WERI-Rb-1 (cell line): ENCODE measurements at places on chromosomes 5 and 9.

DNA sequence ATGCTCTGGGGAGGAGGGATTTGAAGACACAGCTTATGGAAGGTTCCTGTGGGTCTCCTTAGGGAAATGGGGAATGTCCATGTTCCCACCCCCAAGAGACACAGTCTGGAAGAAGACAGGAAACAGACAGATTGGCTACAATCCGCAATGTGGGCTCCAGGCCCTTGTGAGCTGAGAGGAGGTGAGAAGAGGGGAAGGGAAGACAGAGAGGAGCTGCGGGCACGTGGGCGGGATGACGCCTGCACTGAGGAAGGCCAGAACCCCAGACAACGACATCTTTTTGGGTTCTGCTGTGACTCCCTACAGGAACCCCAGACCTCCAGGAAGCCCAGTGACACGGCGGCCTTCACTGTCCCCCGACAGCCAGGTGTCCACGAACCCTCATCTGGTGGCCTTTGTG lies 29.9 kb upstream of the NKD2 start:
- DNase-seq = no peak

DNA sequence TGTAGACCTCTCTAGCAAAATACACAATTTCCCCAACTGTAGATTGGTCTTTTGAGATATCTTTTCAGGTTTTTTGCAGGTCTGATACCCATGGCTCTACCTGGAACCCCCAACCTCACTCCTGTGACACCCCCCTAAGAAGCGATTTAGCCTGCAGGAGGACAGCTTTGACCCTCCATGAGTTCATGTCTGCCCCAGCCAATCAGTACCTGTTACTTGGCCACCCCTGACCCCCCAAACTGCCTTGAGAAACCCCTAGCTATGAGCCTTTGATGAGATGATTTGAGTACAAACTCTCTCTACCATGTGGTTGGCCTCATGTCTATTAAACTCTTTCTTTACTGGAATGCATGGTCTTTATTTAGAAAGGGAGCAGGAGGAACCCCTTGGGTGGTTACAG lies 25.7 kb downstream of the ABO start:
- DNase-seq = no peak

DNA sequence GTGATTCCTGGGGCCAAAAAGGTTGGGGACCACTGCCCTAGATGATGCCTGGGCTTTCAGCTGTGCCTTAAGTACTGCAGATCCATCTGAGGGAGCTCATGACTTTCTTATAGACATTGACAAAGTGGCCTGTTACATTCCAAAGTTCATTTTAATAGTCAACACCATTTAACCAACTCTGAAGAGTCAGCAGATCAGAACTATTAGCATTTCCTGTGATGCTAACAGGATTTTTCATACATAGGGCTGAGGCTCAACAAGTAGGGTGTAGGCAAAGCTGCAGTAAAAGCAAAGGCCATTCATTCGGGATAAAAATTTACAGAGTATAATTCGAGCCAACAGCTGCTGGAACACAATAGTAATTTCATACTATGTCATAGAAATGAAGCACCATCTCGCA lies 105.4 kb downstream of the LPAR1 start:
- DNase-seq = no peak

DNA sequence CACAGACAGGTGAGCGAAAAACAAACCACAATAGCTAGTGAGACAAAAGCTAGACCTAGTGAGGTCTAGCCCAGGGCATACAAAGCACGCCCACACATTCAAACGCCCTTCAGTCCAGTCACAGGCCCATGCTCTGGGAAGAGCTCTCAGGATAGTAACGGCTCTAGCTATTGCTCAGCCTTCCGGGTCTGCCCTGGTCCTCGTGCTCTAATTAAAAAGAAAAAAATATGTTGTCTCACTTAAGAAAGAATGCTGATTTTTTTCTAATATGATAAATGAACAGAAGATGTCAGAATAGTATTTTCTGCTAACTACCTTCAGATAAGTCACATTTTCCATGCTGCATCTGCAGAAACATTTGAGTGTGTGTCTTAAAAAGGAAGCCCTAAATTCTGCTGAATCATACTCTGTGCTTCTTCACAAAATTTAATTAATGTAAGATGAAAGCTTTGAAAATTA lies 94.5 kb downstream of the PLPP1 start:
- DNase-seq = no peak

DNA sequence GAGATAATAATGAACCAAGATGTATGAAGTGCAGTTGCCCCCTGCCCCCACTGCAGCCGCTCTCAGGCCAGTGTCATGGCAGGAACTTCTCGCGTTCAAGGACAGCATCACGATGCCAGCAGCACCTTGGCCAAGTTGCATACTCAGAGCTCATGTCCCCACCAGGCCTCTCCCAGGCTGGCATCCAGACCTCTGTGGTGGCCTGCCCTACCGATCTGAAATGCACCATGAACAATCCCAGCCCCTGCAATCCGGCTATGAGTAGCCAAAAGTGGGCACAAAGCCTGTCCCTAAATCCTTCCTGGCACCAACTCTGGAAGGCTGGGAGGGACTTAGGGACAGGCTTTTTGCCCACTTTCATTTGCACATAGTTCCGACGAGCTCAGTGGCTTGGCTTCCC lies 140.9 kb downstream of the PAX5 start:
- peak; percentile 5 for DNase-seq

DNA sequence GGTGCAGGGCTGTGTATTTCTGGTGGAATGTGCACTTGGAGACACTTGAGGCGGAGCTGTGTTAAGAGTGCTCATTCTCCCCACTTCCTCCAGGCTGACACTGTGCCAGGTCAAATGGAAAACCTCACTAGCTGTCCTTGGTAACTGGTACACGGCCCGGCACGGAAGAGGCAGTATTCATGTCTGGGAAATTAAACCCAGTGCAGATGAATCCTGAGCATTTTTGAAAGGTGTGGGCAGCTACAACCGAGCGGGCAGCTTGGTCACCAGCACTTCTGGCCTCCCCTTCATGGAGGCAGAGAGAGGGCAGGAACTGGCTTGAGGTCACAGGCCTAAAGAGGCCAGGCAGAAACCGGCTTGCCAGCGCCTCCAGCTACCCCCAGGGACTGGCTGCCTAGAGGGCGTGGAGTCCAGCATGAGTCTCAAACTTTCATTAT lies 1.6 kb downstream of the CLPTM1L start:
- no peak for DNase-seq

GRCh38 chr5:140267201-140267540 lies 35.7 kb downstream of the PFDN1 start:
- DNase-seq = no peak
